ENCODE measurements at places on chromosomes 3 and 15.

DNA sequence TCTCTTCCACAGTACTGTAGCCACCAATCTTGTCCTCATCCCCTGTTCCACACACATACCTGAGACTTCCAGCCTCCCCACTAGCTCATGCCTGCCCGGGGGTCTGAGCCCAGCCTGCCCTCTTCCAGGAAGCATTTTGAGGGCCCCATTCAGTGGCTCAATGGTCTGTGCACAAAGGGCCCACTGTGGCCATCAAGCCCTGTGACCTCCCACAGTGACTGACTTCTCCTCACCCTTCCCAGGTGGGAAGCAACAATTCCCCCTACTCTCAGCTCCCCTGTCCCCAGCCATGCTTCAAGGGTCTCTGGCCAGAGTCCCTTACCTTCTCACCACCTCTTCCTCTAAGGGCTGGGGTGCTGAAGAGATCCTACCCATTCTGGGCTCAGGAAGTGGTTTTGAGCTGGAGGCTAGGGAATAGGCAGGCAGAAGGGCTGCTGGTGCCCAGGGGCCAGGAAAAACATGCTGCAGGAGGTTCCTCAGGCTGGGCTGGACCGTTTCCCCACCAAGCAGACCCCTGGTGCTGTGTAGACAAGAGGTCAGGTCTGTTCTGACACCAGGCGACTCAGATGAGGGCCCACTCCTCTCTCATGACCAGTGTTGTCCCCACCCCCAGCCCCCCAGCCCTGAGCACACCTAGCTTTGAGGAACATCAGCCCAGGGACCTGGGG lies 3.0 kb upstream of the KLF15 start:
- DNase-seq, result no peak

- DNase-seq, result no peak
Measured at GRCh38 chr3:186976837-186977750, 46.8 kb downstream of the ST6GAL1 start.

DNA sequence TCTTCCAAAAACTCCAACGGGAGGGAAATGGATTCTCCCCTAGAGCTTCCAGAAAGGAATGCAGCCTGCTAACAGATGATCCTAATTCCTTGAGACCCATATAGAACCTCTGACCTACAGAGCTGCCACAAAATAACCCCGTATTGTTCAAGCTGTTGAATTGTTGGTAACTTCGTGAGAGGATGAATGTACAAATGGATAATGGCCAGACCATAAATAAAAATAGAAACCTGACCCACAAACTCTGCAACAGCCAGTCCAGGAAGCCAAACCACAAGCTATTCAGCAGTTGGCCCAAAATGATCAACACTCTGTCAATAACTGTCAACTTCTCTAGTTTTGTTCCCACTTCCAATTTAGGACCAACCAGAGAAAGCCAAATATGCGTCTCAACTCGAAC lies 414.0 kb upstream of the ZNF717 start:
- DNase-seq, result no peak

GRCh38 chr3:155325263-155325835 lies 31.9 kb upstream of the STRIT1 start:
- no peak for DNase-seq

DNA sequence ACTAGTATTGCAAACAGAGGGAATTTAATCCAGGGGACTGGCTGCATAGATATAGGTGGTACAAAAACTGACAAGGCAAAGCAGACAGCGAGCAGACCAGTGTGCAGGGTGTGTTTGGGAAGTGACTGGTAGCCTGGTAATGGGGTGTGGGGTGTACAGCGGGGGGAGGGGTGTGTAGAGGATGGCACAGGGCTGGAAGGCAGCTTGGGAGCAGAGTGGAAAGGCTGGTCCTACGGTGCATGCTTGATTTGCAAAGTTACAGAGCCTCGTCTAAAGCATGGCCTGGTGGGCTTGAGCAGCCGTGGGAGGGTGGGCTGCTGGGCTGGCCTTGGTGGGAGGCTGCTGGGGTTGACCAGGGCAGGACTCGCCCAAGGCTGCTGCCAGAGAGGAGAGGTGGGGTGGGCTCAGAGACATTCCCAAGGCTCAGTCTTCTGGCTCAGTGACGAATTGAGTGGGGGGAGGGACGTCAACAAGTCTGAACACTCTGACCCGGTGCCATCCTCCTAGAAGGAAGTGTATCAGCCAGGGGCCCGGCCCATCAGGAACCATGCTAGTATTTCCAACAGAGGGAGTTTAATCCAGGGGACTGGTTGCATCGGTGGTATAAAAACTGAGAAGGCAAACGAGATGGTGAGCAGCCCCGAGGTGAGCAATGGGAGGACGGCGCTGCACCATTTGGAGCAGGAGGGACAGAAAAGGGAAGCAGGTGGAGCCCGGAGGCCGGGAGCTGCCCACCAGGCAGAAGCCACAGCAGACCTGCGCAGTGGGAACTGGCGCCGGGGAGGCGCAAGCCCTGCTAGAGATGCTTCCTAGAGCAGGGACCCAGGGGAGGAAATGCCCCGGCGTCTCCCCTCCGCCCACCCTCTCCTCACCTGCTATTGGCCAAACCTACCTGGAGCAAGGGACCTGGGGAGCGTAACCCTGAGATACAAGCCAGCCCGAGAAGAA lies 29.2 kb downstream of the CPN2 start:
- no peak for DNase-seq

GRCh38 chr3:76824658-76825240 lies 215.2 kb upstream of the ROBO2 start:
- no peak for DNase-seq

DNA sequence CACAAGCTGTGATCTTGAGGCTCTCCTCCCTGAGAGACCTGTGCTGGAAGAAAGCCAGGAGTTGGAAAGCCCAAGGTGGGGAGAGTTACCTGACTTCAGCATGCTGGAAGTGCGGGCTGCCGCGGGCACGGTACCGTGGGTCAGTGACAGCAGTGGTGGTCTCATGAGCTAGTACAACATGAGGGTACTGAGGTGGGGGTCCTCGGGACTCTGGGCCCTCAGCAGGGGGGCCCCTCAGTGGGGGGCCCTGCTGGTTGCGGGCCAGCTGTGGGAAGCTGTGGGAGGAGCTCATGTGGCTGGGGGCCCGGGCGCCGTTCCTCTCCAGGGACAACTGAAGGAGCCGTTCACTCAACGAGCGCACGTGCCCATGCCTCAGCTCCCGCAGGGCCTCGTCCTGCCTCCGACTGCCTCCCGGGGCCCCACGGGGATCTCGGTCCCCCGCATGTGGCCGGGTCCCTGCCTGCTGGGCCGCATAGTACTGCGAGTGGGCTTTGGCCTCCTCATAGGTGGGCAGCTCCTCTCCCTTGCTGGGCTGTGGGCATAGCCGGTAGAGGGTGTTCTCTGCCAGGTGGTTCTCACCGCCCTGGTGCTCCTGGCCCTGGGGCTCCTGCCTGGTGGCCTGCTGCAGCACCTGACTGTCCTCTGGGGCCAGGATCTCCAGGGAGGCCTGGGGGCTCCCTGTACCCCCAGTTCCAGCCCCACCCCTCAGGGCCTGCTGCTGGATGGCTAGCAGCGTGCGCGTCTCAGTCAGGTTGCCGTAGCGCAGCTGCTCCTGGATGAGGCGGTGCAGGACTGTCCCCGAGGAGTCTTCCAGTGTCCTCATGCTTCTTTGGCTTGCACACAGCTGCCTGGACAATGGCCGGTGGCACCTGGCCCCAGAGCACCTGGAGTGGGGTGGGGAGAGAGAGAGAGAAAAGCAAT lies 3.4 kb downstream of the AMOTL2 start:
- DNase-seq, result no peak

Data from activated gamma-delta T cell treated with anti-CD3 and anti-CD28 coated beads, Interleukin-2, amount 50 U/mL, for 16 hours (primary cell).